Hematopoietic multipotent progenitor cell treated with erythropoietin and hydrocortisone succinate and interleukin-3 and kit ligand, for 6 days (in vitro differentiated cells): ENCODE measurements at places on chromosomes 12 and 14.

DNA sequence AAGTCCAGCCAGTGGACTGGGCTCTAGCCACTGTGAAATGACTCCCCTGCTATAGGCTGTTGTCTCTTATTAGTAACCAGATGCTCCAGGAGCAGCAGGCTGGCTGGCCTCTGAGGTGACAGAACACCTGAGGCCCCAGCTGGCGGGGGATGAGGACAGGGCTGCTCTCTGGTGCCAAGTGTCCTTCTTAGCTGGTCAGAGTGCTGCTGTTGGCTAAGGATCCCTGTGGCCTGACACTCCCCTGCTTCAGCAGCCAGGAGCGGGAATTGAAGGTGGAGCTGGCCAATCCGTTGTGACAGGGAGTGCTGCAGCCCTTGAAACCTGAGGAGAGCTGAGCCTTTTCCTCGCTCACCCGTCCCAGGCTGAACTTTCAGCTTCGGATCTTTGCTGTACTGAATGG, 30.7 kb downstream of the TMEM229B start:
- DNase-seq, result no peak

GRCh38 chr12:115944837-115945490, 332.5 kb downstream of the MED13L start:
- DNase-seq, result no peak

DNA sequence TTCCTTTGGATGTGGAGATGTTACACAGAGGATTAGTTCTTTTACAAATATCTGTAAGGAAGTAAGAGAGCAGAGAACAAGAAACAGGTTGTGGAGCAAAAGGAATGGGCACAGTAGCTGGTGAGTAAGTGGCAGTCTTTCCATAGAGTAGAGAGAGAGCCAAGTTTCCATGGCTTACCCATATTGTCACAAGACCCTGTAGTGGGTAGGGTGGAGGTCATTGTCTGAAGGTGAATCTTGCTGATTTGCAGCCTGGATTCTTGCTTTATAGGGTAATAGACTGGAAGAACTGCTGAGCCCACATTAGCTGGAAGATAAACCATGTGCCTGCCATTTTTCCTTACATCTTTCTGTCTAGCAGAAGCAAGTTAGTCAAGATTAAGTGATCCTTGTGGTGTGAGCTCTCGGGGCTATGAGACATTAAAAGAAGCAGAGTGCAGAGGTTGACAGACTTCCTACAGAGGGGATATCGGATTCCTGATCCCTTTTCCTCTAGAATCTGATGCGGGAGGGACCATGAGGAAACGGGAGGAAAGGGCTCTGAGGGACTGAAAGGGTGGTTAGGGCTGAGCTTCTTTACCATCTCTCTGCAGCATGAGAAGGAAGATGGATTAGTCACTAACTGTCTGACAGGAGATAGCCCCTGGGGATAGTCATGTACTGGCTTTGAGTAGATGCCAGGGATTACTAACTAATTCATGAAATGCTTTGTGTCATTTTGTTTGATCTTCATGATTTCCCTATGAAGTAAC, 44.0 kb upstream of the LRTM2 start:
- no peak for DNase-seq

DNA sequence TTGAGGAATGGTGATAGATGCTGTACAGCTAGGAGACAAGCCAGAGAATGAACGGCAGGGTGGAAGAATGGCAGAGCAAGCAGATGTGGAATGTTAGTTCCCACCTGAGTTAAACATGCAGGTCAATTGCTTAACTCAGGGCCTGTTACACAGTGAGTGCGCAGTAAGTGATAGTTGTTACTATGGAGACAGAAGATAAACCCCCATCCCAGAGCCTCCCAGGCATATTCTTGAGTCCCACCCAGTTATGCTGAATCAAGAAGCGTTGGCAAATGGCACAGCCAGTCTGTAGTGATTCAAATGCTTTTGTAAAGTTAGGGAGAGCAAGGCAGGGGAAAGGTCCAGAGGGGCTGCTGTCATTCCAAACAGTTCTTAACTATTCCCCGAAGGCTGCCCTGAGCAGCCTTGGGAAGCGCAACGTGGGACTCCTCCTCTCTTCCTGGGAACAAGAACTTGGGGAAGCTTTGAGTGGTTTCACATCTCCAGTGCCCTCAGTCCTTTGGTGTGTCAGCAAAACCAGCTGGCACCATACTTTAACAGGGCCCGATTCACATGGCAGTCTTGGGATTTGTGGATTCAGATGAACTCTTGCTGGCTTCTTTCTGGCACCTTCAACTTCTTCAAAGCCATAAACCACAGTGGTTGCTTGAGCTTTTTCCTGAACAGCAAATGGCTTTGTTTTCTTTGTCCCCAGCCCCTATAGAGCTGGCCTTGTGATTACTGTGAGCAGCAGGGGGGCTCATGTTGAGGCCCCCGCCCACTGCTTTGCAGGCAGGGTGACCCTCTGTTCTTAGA, 66.4 kb downstream of the PPM1A start:
- DNase-seq, result peak; percentile 17

- peak; percentile 83 for DNase-seq
Measured at GRCh38 chr12:12010277-12011039, 60.3 kb upstream of the BCL2L14 start.

- no peak for DNase-seq
Measured at GRCh38 chr12:71142016-71142415, 15.8 kb downstream of the TSPAN8 start.

- DNase-seq, result peak; percentile 65
Measured at GRCh38 chr14:21768116-21768874, 94.7 kb upstream of the OR4E1 start.

DNA sequence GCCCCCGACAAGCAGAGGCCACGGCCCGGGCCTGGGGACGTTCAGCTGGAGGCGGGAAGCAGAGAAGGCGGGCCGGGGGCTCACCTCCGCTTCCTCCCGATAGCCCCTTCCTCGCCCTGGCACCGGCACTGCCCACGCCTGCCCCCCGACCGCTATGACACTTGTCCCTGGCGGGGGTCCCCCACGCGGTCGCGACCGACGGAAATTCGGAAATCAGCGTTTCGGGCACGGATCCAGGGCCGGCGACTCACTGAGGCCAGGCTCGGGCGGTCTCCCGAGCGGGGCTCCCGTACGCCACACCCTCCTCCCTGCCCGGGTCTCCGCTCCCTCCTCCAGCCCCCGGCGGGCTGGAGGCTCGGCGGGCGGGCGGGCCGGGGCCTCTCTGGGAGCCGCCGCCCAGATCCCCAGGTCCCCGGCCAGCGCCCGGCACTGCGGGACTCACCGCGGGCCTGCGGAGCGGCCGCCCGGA, 581 bp downstream of the PITPNM2 start:
- peak; percentile 46 for DNase-seq

DNA sequence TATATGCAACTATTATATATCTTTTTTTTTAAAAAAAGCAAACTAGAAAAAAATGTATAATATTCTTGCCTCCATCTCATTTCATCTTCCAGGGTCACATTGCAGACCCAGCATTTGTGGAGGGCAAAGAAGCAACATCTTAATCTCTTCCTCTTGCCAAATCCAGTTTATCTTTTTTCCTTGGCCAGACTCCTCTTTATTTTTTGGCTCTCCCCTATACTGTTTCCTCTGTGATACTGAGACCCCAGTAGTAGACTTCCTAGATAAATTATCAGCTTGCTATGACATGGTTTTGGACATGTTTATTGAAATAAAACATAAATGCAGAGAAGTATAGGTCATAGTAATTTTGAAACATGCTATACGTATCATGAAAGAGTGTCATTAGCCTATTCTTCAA, 303.8 kb upstream of the DDHD1 start:
- no peak for DNase-seq

DNA sequence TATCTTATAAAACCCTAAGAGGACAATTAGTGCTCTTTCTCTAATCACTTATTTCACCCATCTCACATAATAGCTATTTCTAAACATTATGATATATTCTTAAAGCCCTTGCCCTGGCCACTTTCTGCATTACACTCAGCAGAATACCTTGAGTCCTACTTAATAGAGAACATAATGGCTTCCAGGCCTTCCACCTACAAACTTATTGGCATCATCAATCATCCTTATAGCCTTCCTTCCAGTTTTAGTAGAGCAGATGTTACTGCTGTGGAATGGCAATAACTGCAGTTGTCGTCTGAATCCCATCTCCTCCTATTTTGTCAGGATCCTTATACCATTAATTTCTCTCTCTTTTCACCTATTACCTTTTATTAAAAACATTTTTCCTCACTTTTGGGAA, 1127.4 kb downstream of the LRFN5 start:
- no peak for DNase-seq

DNA sequence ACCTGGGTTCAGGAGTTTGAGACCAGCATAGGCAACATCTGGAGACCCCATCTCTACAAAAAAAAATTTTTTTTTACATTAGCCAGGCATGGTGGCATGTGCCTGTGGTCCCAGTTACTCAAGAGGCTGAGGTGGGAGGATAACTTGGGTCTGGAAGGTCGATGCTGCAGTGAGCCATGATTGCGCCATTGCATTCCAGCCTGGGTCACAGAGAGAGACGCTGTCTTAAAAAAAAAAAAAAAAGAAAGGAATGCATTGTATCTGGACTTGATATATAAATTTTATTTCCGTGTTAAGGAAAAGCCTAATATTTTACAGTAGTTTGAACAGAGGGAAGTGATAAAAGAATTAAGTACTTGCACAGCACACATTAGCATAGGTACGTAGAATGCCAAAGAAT, 97.2 kb downstream of the ZC3H14 start:
- no peak for DNase-seq

DNA sequence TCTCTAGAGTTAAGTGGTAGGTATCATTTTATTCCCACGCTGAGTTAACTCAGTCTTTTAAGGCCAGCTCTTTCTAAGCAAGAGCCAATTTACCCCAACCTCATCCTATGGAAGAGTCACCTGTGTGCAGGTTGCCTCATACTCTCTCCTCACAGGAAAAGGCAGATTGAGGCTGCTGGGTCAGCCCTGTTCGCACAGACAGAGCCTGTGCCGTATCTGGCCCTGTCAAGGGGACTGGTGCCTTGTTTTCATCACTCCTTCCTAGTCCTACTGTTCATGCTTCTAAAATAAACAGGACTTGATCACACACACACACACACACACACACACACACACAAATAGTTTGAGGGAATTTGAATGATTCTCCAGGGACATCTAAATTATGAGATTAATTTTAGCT, 285.0 kb downstream of the SLC6A15 start:
- no peak for DNase-seq

DNA sequence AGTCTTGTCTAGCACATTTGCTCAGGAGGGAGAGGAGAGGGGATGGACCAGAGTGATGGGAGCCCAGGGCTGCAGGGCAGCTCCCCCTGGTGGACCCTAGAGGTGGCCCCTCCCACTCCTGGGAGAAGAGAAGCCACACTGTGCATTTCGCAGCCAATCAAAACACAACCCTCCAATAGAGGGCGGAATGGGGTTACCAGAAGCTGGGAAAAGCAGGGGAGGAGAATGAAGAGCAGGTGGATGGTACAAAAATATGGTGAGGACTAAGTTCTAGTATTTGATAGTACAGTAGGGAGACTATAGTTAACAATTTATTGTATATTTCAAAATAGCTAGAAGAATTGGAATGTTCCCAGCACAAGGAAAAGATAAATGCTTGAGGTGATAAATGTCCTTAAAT, 23.6 kb downstream of the VASH1 start:
- peak; percentile 93 for DNase-seq

- peak; percentile 80 for DNase-seq
Measured at GRCh38 chr12:76790564-76791552, 26.9 kb downstream of the ZDHHC17 start.

DNA sequence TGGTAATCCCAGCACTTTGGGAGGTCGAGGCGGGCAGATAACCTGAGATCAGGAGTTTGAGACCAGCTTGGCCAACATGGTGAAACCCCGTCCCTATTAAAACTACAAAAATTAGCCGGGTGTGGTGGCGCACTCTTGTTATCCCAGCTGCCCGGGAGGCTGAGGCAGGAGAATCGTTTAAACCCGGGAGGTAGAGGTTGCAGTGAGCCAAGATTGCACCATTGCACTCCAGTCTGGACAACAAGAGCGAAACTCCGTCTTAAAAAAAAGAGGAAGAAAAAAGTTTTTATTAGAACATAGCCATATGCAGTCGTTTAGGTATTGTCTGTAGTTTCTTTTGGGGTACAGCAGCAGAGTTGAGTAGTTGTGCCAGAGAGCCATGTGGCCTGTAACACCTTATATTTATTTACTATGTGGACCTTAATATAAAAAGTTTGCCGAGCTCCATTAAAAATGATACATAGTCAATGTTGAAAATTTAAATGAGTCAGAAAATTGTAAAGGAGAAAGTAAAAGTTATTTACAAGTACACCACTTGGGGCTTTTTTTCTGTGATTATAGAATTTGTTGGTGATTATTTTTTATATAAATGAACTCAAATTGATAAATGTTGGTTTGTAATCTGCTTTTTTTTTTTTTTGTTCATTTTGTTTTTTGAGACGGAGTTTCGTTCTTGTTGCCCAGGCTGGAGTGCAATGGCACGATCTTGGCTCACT, 2.2 kb downstream of the ADIPOR2 start:
- peak; percentile 47 for DNase-seq

DNA sequence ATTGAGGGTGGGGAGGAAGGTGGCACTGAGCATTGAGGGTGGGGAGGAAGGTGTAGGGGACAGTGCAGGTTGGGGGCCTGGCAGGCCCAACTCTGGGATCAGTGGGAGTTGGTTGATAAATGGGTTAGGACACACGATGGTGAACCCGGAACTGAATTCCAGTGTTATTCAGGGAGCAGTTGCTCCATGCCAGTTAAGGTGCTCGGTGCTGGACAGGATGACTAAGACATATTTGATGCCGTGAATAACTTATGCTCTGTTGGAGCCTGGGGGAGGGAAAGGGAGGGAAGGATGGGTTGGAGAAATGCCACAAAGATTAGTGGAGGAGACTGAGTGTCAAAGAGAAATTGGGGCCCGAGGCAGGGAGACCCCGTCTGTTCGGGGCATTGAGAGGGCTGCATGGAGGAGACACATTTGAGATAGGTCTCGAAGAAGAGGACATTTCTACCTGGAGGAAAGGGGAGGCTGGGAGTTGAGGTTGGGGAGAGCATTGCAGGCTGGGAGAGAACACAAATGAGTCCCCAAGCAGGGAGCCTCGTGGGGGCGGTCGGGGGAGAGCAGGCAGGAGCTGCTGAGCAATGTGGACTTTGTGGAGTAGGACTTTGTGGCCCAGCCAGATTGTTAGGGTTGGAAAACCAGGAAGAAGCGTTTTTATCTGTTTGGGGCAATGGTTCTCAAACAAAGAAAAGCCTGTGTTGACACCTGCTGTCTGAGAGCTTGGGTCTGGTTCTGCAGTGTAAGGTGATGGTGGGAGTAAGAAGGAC, 65.3 kb downstream of the IQSEC3 start:
- DNase-seq, result no peak

DNA sequence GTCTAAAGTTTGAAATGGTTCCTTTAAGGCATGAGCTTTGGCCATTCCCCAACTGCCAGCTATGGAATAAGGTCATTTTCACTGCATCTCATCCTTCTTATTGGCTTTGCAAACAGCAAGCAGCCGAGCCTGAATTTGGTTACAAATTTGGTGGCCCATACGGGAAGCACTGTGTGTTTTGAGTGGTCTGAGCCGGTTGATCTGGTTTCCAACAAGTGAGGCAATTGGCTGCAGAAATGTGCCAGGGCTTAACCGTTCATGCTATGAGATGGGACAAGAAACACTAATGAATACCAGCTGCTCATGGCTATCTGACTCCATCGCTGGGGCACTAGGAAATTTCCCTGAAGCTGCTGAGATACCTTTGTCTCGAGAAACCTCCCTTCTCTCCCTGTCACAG, 9.3 kb downstream of the EDDM3A start:
- no peak for DNase-seq

GRCh38 chr12:4308334-4308950, 12.6 kb upstream of the TIGAR start:
- no peak for DNase-seq
